Hematopoietic multipotent progenitor cell treated with erythropoietin and hydrocortisone succinate and interleukin-3 and kit ligand, for 4 days (in vitro differentiated cells): ENCODE measurements at places on chromosomes 5 and 9.

- DNase-seq: peak; percentile 82
Observed at GRCh38 chr9:94603259-94604160, 9.9 kb upstream of the FBP2 start.

GRCh38 chr9:126036881-126037291 is 289.7 kb downstream of the PBX3 start:
- DNase-seq: no peak

GRCh38 chr5:37391591-37391990 is 12.5 kb downstream of the WDR70 start:
- DNase-seq: peak; percentile 32

GRCh38 chr5:153625826-153626354 is 135.4 kb downstream of the GRIA1 start:
- DNase-seq: no peak

- DNase-seq: no peak
Observed at GRCh38 chr9:76528056-76528455, 69.1 kb downstream of the GCNT1 start.

- DNase-seq: no peak
Observed at GRCh38 chr9:109934857-109935215, 154.8 kb downstream of the PALM2AKAP2 start.

GRCh38 chr9:98370300-98370975 is 115.0 kb upstream of the TBC1D2 start:
- no peak for DNase-seq

- DNase-seq: no peak
Observed at GRCh38 chr5:149338364-149338763, 6.9 kb upstream of the GRPEL2 start.

- no peak for DNase-seq
Observed at GRCh38 chr9:4506490-4506889, 16.2 kb downstream of the SLC1A1 start.

- peak; percentile 43 for DNase-seq
Observed at GRCh38 chr9:122844137-122844536, 15.7 kb upstream of the PDCL start.

DNA sequence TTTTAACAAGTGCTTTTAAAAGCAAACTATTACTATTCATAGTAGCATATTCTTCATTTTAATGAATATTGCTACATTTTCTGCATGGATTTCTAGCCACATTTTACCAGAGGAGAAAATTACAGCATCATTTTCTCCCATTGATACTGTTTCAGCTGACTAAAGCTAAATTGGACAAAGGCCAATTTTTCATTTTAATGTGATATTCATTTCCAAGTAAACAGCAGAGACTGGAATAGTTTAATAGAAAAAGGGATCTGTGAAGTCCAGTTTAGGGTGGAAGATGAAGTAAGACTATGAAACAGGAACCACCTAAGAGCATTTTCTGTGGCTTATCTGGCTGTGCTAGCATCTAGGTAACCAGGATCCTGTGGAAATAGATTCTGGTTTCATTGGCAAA is 128.1 kb downstream of the GIN1 start:
- DNase-seq: no peak

DNA sequence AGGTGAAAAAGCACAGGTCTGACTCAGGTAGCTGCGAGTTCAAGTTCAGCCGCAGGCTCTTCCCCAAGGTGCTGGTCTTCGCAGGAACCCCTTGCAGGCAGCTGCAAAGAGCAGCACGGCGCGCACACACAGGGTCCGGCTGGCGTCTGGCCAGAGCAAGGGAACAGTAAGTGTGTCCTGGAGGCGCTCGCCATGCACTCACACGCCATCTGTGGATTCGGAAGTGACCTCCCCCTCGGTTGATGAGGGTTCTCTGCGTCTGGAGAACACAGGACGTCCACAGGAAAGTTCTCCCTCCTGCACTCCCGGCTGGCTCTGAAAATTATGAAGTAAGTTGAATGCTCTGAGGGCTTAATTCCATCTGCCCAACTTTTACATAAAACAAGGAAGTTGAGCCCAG is 14.0 kb upstream of the EGFL7 start:
- DNase-seq: peak; percentile 85

DNA sequence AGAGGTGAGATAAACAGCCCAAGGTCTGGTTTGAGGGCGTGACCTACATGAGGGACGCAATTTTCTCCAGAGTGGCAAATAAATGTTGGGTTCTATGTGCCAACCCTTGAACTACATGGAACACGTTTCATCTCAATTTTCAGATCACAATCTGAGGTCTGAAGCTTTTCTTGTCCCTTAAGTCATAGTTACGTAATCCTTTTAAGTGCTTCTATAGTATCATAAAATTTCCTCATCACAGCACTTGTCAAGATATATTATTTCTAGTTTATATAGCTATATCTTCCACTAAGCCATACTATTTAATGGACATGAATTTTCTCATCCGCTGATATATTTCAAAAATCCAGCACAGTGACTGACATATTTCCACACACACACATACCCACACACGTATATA is 53.1 kb upstream of the GRIN3A start:
- DNase-seq: peak; percentile 10

GRCh38 chr5:107376546-107377276 is 294.0 kb downstream of the EFNA5 start:
- DNase-seq: no peak

- DNase-seq: no peak
Observed at GRCh38 chr5:88741964-88742363, 141.0 kb downstream of the MEF2C start.

DNA sequence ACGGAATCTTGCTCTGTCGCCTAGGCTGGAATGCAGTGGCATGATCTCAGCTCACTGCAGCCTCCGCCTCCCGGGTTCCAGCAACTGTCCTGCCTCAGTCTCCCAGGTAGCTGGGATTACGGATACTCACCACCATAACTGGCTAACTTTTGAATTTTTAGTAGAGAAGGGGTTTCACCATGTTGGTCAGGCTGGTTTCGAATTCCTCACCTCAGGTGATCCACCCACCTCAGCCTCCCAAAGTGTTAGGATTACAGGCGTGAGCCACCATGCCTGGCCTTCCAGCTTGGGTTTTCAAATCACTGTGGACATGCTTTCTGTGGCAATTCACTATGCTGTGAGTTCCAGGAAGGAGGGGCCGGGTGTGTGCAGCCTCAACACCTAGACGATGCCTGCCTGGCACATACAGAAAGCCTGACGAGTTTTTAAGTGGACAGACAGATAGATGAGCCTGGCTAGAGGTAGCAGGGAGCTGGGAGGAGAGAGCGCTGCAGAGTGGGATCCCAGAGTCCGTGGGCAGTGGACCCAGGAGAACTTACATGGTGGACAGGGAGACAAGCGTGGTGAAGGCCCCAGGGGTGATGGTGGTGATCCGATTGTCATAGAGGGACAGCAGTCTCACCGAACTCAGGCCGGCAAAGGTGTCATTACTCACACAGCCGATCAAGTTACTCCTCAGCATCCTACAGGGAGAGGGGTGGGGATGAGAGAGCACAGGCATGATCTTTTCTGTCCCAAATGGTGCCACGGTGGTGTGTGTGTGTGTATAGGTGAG is 173.4 kb upstream of the PANK3 start:
- no peak for DNase-seq

DNA sequence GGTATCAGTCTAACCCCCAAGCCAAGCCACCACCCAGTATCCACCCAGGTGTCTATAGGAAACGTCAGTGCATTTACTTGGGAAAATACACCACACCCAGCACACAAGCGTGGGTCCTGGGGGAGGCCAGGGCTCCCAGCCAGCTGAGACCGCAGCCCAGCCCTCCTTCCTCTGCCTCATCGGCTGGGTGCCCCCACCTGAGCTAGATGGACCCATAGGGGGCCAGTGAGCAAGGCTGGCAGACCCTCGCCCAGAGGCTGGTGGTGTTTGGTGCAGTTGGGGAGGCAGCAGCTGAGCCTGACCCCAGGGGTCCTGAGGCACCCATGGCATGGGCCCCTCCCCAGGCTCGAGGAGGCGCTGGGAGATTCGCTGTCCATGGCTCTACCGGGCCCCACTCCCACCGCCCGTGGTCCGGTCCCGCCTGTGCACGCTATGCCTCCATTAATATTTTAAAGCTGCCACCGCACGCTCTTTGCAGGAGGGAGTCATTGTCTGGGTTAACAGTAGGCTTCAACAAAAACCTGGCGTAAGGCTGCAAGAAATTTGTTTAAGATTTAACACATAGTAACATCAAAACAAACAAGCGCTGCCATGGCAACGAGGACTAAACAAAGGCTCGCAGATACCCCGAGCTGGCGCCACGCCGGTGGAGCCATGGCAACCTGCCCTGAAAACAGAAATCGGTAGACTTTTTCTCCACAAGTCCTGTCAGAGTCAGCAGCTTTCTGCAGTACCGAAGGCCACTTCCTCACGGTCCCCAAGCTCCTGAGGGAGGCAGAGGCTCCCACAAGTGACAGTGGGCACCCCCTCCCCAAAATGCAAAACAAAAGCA is 20.6 kb downstream of the TPPP start:
- peak; percentile 80 for DNase-seq

- DNase-seq: peak; percentile 81
Observed at GRCh38 chr5:67350618-67351201, 154.1 kb upstream of the CD180 start.

GRCh38 chr5:120614531-120615180 is 150.6 kb downstream of the PRR16 start:
- DNase-seq: peak; percentile 54

- DNase-seq: no peak
Observed at GRCh38 chr5:1401536-1402138, 43.6 kb downstream of the SLC6A3 start.

DNA sequence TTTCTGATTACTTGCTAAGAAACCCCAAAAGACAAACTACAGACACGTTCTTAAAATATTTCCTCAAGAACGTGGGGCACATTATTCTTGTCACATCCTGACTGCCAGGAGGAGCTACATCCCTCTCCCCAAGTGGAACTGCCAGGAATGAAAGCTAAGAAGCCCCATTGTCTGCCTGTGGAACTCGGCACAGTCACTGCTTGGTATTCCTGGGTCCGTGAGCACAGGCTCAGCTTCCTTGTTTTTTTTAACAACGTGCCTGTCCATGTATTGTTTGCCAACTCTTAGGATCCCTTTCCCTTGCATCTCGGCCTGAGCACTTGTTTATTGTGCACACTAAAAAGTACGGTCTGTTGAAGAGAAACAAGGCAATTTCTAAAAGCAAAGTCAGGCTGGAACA is 47.0 kb upstream of the SELENOP start:
- DNase-seq: no peak

- DNase-seq: no peak
Observed at GRCh38 chr5:82521431-82522051, 243.4 kb upstream of the RPS23 start.

GRCh38 chr5:34501840-34502239 is 154.3 kb upstream of the RAI14 start:
- DNase-seq: no peak

- DNase-seq: no peak
Observed at GRCh38 chr9:86921151-86921923, 26.0 kb downstream of the GAS1 start.

- no peak for DNase-seq
Observed at GRCh38 chr5:149423049-149423793, 44.1 kb upstream of the IL17B start.

- no peak for DNase-seq
Observed at GRCh38 chr5:39400713-39401578, 23.8 kb downstream of the DAB2 start.

GRCh38 chr5:73088026-73088425 is 32.3 kb upstream of the TMEM171 start:
- DNase-seq: no peak

- no peak for DNase-seq
Observed at GRCh38 chr5:35675392-35675791, 57.7 kb downstream of the SPEF2 start.

- DNase-seq: peak; percentile 75
Observed at GRCh38 chr9:77927265-77927664, 104.3 kb downstream of the GNAQ start.

DNA sequence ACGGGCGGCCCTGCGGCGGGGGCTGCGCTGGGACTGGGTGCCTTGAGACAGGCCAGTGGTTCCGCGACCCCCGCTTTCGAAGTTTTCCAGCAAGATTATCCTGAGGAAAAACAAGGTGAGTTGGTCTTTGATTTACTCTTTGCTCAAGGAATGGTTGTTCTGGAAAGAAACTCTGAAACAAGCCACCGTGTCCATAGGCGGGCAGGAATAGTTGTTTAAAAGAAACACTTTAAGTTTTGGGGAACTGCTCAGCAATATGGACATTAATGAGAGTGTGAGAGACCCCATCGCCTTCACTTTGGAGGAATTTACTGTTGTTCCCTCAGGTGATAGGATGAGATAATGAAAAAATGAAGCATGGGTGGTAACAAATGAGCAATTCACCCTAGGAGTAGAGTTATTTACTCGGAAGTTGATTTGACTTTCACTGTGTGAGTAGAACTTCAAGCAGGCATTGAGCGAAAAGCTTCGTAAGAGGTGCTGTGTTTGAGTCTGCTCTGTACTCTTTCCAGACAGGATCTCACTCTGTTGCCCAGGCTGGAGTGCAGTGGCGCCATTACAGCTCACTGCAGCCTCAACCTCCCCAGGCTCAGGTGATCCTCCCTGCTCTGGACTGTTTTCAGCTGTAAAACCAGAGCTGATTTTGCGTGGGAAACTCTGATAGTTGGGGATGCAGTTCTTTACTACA is 1.1 kb downstream of the DMRTA1 start:
- no peak for DNase-seq

- no peak for DNase-seq
Observed at GRCh38 chr5:35172533-35172932, 57.8 kb downstream of the PRLR start.
